Kidney (tissue), 22 donors: ENCODE measurements at places on chromosomes 13 and 19. TPM values are rescaled to one million over a fixed set of nuclear protein-coding genes. Genes with fewer than 3 reads are reported as not detected.
A peak's percentile ranks its signal among the peaks of the same experiment; 100 is the strongest.

DNA sequence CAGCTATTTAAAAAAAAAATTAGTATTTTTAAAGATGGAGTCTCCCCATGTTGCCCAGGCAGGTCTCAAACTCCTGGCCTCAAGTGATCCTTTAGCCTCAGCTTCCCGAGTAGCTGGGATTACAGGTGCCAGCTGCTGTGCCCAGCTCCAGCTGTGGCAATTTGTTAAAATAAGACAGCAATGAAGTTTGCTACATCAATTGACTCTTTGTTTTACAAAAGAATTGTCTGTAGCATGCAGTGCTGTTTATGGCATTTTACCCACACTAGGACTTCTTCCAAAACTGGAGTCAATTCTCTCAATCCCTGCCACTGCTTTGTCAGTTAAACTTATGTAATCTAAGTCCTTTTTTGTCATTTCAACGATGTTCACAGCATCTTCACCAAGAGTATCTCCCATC lies 49.3 kb downstream of the NDFIP2 start:
- DNase-seq = no peak

The LILRB2 gene
- total RNA-seq = 11.5 TPM

- no peak for DNase-seq
These were observed 1.5 kb upstream of the NDUFS7 start for GRCh38 chr19:1382250-1382649.

DNA sequence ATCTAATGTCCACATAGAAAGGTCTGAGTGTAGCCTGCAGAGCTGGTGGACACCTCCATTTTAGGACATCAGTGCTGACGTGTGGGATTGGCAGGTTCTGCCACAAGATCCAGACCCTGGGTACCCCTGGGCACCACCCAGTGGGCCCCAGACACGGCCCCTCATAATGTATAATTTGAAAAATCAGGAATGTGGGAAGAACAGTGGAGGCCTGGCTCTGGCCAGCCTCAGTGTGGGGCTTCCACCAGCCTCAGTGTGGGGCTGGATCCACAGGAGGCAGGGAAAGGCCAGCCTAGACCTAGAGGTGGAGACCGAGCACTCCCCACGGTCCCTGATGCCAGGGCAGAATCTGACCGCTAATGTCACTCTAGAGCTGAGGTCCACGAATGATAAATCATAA lies 150.7 kb upstream of the SOX1 start:
- no peak for DNase-seq

The ZNF850 gene
- total RNA-seq = 4.2 TPM

The CPB2 gene
- not detected for total RNA-seq

DNA sequence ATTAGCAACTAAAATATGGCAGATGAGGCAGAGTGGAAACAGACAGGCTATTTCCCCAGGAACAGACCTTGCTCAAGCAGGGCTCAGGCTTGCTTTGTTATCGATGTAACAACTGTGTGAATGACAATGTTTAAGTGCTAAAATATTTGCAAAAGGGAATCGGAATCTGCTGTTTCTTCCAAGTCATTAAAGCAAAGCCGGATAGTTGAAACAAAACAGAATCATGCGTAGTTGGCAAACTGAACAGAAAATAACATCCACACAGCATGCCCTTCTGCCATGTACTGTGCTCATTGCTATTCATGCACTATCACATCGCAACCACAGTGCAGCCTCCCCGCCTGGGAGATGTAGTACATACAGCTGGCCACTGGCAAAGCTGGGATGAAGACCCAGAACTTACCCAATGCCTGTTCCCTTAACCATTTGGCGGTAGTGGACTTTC lies 799.1 kb downstream of the DIAPH3 start:
- no peak for DNase-seq

DNA sequence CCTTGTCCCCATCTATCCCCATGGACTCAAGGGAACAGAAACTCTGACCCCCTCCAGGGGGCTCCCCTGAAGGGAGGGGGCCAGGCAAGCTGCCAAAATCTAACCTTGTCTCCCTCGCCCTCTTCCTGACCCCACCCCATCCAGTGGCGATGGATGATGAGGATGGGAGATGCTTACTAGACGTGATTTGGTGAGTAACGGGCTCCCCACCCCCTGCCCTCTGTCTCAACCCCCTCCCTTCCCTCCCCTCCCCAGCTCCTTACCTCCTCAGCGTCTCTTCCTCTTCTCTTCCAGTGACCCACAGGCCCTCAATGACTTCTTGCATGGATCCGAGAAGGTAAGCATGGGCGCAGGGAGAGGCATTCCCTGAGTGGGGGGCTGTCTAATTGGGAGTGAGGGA lies 39.8 kb upstream of the EHD2 start:
- no peak for DNase-seq

The KLK12 gene
- not detected for total RNA-seq

The PNKP gene
- total RNA-seq = 101 TPM

The SOX21 gene
- not detected for total RNA-seq

- no peak for DNase-seq
These were observed 372.7 kb downstream of the ENOX1 start for GRCh38 chr13:43414111-43414510.

The SLC6A16 gene
- 3.7 TPM for total RNA-seq

GRCh38 chr13:67588607-67589006 lies 358.5 kb upstream of the PCDH9 start:
- DNase-seq = no peak

- peak; percentile 96 for DNase-seq
These were observed 13.2 kb downstream of the RASA3 start for GRCh38 chr13:114119196-114119595.

The NLRP11 gene
- total RNA-seq = 0.35 TPM

The ZNF564 gene
- total RNA-seq = 22.6 TPM

DNA sequence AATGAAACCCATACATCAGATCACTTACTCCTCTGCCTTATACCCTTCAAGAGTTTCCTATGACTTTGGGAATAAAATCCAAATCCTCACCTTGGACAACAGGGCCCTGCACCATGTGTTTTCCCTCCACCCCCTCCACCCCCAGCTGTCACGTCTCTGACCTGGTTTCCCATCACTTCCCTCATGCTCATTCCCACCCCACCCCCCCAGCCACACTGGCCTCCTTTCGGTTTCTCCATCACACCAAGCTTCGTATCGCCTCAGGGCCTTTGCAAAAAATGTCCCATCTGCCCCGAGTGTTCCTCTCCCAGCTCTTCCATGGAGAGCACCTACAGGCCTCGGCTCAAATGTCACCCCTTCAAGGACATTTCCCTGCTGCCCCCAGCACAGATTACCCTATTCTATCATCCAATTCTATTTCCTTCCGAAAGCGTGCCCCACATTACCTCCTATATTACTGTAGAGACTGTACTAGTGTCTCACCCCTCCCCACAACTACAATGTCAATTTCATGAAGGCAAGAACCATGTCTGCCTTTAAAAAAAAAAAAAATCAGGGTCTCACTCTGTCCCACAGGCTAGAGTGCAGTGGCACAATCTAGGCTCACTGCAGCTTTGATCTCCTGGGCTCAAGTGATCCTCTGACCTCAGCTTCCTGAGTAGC lies 16.8 kb upstream of the FFAR2 start:
- no peak for DNase-seq

- no peak for DNase-seq
These were observed 529.4 kb upstream of the HTR2A start for GRCh38 chr13:47426126-47426849.

The ZNF177 gene
- 1.8 TPM for total RNA-seq

GRCh38 chr19:8517551-8518442 lies 3.8 kb upstream of the ZNF414 start:
- DNase-seq = no peak

- DNase-seq = no peak
These were observed 39.9 kb upstream of the CEACAM8 start for GRCh38 chr19:42634409-42635232.

The DYRK1B gene
- total RNA-seq = 28.9 TPM

DNA sequence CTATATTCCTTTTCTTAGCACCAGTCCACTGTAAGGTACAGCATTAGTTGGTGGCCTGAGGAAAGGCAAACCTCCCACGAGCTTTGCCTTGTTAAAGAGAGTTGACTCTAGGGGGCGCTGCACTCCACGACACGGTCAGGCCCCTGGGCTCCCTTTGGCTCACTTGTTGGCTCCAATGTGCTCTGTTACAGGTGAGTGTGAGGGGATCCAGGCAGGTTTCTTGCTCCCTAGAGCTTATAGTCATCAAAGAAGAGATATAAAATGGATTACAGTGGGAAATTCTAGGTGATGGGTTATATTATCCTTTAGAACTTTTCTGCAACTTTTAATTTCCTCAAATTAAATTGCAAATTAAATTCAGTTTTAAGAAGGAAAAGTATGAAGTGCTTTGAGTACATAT lies 3.7 kb downstream of the WDR87 start:
- peak; percentile 92 for DNase-seq

- no peak for DNase-seq
These were observed 30.3 kb downstream of the OXGR1 start for GRCh38 chr13:96963786-96964475.

DNA sequence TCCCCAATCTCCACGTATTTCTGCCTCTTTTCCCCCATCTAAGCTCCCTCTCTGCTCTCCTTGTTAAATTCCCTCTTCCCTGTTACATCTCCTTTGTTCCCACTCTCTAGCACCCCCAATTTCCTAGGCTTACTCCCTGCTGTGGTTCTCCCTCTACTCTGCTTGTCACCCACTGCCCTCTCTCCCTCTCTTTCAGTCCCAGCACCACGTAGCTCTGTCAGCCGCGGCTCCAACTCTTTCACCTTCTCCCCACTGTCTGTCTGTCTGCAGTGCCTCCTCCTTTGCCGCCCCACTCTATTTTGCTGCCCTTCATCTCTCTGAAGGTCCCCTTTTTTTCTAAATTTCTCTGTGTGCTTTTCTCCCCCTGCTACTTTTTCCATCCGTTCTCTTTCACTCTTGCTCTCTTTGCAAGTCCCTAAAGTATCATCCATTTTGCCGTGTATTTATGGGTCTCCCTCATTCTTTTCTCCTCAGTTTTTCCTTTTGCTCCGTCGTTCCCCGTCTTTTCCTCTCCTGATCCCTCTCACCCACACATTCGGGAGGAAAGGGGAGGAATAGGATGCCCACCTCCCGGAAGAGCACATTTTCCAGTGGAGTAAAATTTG lies 937 bp downstream of the ZNF841 start:
- peak; percentile 31 for DNase-seq
